ENCODE measurements at places on chromosomes 7 and 10.

GRCh38 chr10:65710306-65710705 lies 1215.5 kb upstream of the LRRTM3 start:
- no peak for DNase-seq

DNA sequence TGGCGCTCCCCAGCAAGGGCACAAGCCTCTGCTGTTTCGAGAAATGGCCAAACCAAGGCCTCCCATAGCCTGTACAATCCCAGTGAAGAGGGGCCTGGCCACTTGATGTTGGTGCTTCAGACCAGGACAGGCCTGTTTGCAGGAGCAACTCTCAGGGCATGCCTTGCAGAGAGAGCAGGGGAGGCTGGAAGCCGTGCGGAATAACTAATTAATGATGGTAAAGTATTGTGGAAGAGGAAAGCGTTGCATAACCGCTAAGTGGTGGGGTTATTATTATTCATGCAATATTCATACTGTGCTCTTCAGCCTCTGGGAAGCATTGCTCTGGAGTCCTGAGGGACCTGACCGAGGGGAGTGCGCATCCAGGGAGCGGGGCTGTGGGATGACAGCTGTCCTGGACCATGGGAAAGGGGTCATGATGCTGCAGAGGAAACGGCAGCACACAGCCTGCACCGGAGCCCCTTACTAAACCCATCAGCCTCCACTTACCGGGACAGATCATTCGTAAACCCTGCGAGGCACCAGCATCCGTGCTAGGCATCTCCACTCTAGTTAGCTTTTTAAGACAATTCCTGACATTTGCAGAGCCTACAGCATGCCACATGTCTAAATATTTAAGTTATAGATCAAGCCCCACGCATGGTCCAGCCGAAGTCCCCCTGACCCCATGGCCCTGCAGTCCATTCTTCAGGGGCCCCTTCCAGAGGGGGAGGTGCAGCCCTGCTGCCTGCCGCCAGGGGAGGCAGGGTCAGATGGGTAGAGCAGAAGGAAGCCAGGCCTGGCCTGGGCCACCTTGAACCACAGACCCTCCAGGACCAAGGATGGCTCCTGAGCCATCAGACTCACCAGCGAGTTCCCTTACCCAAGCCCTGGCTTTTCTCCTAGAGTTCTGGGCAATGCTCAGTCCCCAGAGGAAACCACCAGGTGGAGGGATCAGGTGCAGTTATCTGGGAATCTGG lies 11.6 kb downstream of the TMEM273 start:
- no peak for DNase-seq

- no peak for DNase-seq
Measured at GRCh38 chr10:58641708-58642107, 129.0 kb downstream of the BICC1 start.

DNA sequence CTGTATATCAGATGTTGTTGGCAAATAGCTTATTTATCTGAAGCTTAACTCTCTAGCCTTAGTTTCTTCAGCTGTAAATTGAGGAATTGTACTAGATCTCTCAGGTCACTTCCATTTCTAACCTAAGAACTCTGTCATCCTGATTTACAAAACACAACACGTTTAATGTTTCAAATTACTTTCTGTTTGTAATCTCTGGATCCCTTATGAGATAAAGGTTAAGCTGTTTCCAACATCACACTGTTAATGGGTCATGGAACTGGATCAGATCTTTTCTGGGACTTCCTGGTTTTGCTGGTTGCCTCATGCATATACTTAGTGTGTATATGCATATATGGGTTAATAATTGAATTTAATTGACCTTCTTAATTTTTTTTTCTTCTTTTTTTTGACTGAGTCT lies 9.9 kb downstream of the SAMD8 start:
- DNase-seq, result no peak

DNA sequence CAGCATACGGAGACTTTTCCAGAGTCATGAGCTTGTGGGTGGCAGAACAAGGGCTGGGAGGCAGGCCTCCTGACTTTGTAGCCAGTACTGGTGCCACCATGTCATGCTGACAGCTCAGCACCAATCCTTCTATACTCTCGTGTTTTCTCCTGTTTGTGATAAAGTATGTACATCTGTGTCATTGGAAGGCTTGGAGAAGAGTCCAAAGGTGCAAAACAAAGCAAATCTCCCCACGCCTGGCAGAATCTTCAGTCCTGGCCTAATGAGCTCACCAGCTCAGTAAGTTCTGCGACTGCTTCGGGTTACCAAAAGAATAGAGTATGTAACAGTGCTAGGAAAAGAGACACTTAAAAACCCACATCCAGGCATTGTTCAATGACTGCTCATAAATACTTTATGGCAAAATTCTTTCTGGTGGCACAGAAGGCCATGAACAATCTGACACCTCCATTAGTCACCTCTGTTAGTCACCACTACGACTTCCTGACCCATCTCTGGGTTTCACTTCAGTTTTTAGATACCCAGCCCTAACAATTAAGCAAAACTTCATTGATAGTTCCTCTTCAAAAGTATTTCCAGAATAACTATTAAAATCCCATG lies 24.5 kb downstream of the STEAP1 start:
- DNase-seq, result peak; percentile 20

DNA sequence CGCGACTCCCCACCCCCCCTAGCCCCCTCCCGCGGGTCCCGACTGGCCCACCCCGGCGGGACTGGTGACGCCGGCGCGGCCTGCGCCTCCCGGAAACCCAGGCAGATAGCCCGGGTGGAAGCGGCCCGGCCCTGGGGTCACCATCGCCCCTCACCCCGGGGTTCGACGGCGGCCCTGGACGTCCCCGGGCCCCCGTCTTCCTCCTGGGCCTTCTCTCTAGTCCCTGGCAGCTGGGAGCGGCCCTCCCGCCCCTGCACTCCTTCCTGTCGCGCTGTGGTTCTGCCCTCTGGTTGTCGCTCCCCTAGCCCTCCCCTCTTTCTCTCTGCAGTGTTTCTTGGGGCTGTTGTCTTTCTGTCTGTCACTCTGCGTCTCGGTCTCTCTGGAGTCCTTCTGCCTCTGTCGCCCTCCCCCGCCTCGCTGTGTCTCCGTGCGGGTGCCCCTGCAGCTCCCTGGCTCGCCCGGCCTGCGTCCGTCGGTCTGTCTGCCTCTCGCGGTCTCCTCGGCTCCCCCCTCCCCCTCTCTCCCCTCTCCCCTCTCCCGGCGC lies 90.5 kb upstream of the PAX2 start:
- DNase-seq, result peak; percentile 44

GRCh38 chr10:31404640-31405039 lies 85.6 kb downstream of the ZEB1 start:
- DNase-seq, result no peak

DNA sequence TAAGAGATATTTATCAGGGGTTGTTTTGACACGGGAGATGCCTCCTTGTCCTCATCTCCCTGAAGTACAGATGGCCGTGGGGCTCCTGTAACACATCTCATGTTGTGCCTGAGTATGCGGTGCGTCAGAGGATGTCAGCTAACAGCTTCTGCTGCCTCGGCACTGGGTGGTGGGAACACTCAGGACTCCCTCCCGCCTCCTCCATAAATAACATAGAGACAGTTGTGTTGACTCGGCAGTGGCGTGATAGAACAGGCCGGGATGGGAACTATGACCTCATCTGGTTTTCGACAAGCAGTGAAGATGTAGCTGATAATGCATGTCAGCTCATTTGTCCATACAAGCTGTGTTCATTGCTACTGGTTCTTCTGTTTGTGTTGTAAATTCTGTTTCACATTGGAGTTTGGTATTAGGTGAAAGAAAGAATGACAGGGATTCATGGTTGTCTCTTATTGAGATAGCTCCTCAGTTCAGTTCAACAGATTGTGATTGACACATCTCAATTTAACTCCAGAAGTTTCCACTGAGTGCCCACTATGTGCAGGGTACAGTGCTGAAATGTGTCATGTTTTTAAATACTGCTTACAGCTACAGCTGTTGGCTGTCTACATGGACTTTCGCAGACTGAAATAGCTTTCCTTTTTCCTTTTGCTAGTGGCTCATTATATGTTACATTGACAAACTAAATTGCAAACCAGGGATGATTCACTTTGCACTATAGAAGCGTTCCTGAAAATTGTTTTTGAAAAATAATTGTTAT lies 87.4 kb downstream of the CHN2 start:
- no peak for DNase-seq

DNA sequence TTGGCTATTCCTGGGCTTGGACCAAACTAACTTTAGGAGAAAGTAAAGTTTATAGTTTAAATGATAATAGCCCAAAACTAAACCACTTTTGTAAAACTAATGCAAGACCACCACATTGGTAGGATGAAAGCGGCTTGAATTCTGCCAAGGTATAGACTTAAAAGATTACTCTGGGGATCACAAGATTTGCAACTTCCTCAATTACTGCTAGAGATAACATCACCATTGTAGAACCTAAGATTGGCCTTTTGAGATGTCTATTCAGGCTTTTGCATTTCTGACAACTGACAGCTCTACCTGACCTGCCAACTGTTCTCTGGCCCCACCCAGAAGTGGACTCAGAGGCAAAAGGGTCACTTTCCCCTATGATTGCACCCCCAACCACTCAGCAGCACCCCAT lies 162.4 kb downstream of the TNS3 start:
- DNase-seq, result no peak

DNA sequence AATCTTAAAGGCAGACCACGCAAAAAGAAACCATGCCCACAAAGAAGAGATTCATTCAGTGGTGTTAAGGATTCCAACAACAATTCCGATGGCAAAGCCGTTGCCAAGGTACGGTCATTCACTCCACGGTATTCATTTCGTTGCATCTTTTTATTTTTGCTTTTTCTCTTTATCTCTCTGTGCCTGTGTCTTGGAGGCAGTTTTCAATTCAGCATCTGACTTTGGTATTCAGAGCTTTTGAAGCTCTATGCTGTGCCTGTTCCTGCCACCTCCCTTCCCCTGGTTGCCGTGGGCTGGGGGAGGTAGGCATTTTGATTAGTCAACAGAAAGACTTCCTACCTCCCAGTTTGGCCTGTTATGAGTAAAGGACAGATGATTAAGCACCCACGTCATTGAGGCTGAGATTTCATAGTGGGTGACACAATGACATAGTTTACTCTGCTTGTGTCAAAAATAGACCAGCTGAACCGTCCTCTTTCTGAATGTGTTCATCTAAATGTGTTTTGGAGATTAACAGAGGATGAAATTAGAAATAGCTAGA lies 149.5 kb downstream of the ARID5B start:
- DNase-seq, result no peak

DNA sequence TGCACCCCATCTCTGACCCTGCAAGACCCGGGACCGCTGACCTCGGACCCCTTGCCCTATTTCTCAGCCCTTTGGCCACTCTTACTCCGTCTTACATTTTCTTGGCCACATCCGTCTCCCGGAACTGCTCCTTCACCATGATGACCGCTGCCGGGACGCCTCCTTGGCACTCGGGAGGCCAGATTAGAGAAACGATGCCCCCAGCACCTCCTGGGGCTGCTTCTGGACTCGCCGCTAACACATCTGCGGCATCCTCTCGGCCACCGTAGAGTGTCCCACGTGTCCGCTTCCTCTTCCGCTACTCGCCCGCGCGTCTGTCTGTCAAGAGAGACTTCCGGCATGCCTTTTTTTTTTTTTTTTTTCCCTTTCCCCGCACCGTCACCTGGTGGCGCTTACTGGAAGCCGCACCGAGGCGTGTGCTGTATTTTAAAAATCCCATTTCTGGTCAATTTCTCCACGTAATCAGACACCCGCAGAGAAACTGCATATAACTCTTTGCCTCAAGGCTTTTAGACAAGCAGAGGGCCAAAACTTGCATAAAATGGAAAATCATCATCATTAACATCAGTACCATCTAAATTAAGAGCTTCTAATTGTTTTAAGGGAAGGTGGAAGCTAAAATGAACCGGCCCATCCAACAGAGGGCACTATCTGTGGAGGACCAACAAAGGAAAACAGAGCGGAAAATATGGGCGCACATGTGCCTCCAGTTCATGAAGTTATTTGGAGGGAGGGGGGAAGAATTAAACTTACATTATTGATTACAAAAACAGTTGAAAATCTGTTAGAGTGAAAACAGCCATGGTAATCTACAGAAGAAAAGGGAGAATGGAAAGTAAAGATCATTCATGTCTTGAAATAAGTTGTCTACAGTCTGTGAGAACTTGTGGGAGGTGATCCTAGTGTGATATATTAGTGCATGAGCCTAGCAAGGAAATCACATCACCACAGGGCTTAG lies at the start of gene POLR3A:
TSS of gene POLR3A (minus strand) at position 247 of the 958 bp plus-strand sequence. CDS start at position 139, 108 bp downstream.
- peak; percentile 99 for DNase-seq

GRCh38 chr10:7417807-7418206 lies 7.0 kb upstream of the SFMBT2 start:
- peak; percentile 38 for DNase-seq

- no peak for DNase-seq
Measured at GRCh38 chr7:83362871-83363550, 200.3 kb upstream of the PCLO start.

DNA sequence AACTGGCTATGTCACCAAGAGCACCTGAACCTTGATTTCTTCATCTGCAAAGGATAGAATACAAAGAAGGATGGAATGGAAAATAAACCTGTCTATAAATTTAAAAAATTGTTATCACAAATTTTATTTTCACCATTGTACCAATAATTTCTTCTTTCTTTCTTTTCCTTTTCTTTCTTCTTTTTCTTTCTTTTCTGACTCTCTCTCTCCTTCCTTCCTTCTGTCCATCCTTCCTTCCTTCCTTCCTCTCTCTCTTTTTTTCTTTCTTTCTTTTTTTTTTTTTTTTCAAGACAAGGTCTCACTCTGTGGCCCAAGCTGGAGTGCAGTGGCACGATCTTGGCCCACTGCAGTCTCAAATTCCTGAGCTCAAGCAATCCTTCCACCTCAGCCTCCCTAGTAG lies 36.6 kb upstream of the SORBS1 start:
- DNase-seq, result no peak

- DNase-seq, result no peak
Measured at GRCh38 chr7:23967949-23968599, 258.1 kb downstream of the STK31 start.

DNA sequence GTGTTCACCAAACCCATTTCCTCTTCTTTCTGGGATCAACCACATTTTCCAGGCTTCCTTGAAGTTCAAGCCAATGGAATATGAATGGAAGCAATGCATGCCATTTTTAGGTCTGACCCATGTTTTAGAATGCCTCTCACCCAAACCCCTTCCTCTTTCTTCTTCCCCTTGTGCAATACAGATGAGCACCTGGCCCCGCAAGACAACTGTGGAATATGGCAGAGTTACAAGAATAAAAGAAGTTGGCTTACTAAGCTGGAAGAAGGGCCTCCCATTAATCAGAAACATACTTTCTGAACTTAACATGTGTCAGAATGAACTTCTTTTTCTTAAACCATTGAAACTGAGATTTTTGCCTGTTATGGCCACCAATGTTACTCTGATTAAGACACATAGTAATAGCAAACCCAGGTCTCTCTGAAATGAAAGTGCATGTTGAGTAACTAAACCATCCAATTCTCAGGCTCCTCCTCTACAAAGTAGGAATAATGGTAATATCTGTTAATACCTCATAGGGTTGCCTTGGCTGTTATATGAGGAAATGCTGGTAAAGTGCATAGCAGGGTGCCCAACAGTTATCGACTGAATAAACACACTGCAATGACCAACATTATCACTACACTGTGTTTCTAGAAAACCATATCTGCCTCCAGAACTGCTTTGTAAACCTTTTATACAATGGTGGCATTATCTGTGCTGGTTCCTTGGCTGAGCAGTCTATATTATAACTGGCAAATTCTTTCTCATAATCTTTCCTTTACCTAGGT lies 382.2 kb upstream of the NRP1 start:
- peak; percentile 51 for DNase-seq

- no peak for DNase-seq
Measured at GRCh38 chr7:33024189-33024757, 38.3 kb downstream of the NT5C3A start.

Data from Kasumi-1 (cell line).